ENCODE measurements at places on chromosomes 2 and 18.

DNA sequence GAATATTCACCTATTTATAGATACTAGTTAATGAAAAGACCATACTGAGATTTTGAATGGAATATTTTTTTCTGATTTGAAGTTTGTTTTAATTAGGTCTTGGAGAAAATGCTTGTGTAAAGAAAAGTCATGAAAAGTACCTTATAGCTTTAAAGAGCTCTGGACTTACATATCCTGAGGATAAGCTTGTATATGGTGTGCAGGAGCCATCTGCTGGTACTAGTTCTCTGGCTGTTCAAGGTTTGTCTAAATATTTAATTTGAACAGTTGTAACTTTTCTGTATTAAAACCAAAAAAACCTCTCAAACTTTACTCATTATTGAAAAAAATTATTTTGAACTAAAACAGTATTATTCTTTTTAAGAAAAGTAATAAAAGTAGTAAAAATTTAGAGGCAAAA, 50.1 kb downstream of the UBR3 start:
- DNase-seq: no peak

- no peak for DNase-seq
Observed at GRCh38 chr2:20577495-20578235, 73.2 kb downstream of the HS1BP3 start.

GRCh38 chr2:46718784-46719183, 196.8 kb downstream of the MCFD2 start:
- DNase-seq: no peak

GRCh38 chr2:127860130-127860529, 2.2 kb upstream of the POLR2D start:
- DNase-seq: no peak

GRCh38 chr2:241135737-241136136, 13.5 kb downstream of the PASK start:
- DNase-seq: no peak

DNA sequence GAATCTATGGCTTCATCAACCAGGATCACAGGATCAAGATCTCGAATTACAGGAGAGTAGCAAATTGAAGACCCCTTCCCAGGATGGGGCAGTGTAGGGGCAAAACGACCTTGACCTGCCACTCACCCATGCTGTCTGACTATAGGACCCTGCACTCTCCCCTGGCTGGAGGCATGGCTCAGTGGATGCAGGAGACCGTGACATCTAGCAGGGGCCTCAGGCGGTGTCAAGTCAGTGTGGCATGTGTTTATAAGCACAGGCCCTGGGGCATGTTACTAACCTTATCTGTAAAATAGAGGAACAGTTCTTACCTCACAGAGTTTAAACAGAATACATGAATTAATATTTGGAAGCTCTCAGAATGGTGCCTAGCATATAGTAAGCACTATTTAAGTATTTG, 3.5 kb downstream of the HAAO start:
- no peak for DNase-seq

GRCh38 chr2:167331636-167332232, 443.5 kb downstream of the XIRP2 start:
- DNase-seq: no peak

DNA sequence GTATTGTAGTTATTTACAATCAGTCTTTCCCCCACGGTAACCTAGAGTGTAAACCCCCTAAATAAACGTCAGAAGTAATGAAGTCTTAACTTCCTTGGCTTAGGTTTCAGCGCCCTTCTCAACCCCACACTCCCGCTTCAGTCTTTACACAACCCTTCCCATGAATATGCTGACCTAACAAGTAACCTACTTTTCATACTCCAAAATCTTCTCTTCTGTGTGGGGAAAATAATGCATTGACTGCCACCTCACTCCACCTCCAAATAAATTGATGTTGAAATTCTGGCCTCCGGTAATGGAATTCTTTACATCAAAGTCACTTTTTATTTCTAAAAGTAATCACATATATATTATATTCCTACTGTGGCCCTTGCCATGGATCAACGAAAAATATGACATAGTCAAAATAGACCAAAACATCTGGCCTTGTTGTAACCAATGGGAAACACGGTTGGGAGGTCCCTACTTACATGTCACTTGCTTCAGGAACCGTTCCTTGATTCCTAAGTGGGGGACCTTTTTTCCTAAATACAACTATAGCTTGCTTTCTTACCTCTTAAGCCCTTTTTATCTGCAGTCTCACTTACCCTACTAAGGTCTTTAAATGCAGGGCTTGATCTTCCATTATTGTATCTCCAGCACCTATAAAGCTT, 961 bp downstream of the GEN1 start:
- DNase-seq: no peak

- no peak for DNase-seq
Observed at GRCh38 chr2:58089081-58089480, 42.5 kb downstream of the VRK2 start.

DNA sequence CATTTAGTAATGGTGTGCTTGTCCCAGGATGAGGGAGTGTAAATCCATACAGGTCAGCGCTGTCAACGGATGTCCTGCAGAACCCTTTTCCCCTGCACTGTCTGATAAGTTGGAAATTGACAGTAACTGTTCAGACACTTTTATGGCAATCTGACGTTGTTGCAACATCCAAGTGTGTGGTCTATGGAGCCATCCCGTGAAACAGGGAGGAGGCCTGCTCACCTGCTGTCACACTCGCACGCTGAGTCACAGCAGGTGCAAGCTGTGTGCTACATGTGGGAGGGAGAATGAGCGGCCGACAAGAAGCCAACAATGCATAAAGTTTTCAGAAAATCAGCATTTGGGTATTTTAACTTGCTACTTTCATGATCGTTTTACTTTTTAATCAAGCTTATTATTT, 43.7 kb upstream of the RMDN2 start:
- DNase-seq: no peak

- DNase-seq: no peak
Observed at GRCh38 chr2:240946654-240947053, 40.5 kb downstream of the CROCC2 start.

DNA sequence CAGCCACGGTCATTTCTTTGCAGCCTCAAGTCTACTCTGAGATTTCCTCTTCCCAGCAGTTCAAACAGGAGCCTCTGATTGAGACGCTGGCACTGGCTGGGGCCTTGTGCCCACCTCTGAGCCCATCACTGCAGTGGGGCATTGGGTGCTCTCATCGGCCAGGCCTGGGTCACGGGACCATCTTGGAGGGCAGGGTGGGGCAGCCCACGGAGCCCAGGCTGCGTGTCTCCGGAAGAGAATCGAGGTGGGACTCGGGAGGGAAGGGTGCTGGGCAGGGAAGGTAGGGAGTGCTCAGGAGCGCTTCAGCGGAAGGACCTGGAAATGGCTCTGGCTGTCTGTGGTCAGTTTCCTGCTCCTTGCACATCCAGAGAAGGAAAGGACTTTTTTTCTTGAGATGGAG, 82.4 kb downstream of the RTP5 start:
- DNase-seq: no peak

DNA sequence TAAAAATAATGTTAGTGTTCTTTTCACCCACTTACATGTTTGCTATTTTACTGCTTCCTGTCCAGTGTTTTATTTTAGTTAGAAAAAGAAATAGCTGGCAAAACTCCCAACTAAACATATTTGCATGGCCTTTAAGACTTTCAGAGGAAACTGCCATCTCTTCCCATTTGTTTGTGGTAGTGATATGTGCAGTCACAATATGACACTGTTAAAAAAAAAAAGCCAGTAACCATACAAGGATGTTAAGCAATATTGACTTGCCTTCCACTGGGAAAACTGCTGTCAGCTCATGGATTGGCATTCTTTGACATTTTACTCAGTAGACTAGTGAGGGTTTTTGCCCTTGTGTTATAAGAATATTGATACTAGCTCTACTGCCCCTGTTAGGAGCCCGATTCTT, 29.1 kb downstream of the XIRP2 start:
- DNase-seq: no peak

DNA sequence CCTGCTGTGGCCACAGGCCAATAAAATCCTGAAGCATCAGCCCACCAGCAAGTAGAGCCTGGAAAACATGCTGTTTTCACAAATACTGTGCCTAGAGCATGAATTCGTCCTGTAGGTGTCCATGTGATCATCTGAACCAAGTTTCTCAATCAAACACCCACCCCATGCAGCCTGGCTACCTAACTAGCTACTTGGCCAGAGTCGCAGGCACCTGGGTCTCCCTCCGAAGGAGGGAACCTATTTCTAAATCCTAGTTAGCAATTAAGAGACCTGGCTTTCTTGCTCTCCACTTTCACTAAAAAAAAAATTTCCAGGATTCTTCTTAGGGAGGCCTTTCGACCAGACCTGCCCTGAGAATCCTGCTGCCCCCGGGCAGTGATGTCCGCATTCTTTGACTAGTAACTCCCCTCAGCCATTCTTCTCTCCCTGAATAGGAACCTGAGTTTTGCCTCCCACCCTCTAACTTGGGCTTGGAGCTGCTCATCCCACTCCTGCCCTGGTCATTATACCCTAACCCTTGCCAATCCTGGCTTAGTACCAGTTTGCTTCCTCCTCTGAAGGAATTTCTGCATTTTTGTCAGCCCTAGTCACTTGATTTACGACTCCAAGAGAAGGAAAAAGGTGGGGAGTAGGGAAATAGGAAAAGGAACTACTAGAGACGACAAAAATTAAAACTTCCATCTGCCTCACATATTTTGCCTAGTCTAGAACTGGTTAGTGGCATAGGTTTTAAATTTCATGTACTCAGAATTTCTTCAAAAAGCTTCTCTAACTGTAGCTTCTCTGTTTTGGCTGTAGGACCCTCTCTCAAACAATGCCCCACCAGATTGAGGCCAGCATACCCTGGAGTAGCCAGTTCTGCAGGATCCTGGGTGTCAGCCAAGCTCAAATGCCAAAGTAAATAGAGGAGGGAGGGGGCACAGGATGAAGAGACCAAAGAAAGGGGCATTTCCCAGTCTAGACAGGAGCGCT, 25.4 kb upstream of the TANK start:
- no peak for DNase-seq

DNA sequence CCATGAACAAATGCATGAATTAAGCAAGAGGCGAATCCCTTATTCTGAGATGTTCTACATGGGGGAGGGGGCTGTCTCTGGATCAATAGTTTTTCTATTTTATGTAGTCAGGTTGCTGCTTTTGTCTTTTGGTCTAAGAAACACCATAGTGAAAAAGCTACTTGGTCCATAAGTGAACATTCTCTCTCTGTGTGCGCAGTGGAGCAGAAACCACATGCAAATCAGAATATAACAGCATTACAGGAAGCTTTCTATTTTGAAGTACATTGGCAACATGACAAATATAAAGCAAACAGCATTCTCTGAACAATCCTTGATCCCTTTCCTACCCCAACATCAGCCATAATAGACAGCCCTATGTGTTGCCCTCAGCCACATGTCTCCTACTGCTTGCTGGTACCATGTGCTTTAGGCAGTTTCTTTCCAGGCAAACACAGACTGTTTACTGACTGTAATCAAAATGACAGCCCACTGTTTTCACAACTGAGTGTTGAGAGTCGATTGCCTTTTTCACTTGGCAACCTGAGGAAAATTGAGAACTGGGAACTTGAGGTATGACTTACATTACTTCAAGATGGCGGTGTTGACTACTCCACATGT, 10.6 kb downstream of the SCN3A start:
- no peak for DNase-seq

DNA sequence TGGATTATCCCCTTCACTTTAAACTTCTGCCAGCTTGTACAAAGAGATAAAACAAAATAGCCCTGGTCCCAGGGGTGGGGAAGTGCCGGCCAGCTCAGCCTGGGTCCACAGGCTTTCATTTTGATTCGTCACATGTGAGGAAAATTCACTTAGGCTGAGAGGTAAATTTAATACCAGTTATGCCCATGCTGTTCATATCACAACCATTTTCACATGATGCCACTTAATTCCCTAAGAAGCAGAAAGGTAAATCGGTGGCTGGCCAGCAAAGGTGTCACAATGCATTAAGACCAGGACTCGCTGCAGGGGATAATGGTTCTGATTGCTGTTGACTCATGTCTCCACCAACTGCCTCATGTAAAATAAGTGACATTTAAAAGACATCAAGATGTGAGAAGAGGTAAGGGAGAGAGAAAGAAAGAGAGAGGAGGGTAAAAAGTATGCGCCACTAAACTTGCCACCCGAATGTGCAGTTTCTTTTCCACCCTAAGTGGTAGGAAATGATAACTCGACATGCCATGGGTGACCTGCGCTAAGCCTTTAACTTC, 261.0 kb upstream of the SIX3 start:
- DNase-seq: peak; percentile 67

- no peak for DNase-seq
Observed at GRCh38 chr2:42970151-42970550, 177.8 kb upstream of the HAAO start.

GRCh38 chr2:46439582-46439981, 39.8 kb upstream of the TMEM247 start:
- DNase-seq: no peak

DNA sequence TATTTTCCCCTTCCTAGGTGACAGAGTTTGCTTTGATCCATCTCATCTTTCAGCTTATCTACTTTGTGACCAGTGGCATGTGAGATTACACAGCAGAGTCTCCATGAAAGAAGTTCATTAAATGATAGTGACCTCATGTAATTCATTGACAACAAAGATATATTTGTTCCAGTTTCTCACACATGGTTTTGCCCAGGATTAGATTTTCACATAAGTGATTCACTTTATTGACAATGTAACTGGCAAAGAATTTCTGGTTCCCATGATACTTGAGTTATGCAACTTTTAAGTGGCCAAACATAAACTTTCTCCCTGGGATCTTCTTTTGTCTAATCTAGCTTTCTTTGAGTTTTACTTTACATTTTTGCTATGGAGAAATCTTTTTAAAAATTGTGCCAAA, 50.0 kb downstream of the MC4R start:
- DNase-seq: no peak

GRCh38 chr2:156537141-156537540, 101.0 kb downstream of the GPD2 start:
- DNase-seq: no peak

DNA sequence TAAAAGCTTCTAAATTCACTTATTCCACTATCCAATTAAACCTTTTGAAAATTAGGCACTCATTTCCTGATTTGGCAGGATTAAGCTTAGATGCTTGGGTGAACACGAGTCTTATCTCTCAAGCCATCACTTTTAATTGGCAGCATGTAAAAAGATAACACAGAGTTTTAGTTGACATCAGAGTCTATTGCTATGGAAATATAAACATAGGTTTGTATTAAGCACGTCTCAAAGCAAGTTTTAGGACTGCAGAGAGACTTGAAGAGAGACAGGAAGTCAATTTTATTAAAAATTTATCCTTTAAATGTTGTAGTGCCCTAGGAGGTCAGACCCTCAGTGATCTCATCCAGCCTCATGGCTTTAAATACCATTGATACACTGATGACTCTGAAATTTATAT, 5.6 kb downstream of the RBKS start:
- no peak for DNase-seq

DNA sequence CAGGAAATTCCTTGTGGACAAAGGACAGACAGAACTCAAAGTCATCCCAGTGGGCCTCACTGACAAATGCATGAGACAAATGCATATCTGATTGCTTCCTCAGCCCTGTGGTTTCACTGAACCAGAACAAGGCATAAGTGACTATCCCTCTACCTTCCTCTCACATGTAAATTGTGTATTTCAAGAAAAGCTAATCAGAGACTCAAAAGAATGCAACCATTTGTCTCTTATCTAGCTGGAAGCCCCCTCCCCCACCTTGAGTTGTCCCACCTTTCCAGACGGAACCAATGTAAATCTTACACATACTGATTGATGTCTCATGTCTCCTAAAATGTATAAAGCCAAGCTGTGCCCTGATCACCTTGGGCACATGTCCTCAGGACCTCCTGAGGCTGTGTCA, 102.0 kb upstream of the TMEM200C start:
- DNase-seq: no peak
